Gastroesophageal sphincter (tissue), 4 donors: ENCODE measurements at places on chromosomes 5 and 9.

- H3K4me3 ChIP-seq: no peak overlapping the region
- peak; percentile 25 for ATAC-seq
- no peak overlapping the region for H3K27ac ChIP-seq
- no peaks in the 10 kb centered on the region for H3K4me1 ChIP-seq
- H3K36me3 ChIP-seq: no peaks in the 10 kb centered on the region
Measured at GRCh38 chr9:98217255-98217654, 24.8 kb upstream of the CORO2A start.

GRCh38 chr5:132458226-132458560 is 32.4 kb downstream of the IRF1 start:
- ATAC-seq: no peak
- peaks cover 57% of the 10 kb centered on the region for H3K36me3 ChIP-seq
- H3K27ac ChIP-seq: no peak overlapping the region
- H3K27me3 ChIP-seq: no peaks in the 10 kb centered on the region

DNA sequence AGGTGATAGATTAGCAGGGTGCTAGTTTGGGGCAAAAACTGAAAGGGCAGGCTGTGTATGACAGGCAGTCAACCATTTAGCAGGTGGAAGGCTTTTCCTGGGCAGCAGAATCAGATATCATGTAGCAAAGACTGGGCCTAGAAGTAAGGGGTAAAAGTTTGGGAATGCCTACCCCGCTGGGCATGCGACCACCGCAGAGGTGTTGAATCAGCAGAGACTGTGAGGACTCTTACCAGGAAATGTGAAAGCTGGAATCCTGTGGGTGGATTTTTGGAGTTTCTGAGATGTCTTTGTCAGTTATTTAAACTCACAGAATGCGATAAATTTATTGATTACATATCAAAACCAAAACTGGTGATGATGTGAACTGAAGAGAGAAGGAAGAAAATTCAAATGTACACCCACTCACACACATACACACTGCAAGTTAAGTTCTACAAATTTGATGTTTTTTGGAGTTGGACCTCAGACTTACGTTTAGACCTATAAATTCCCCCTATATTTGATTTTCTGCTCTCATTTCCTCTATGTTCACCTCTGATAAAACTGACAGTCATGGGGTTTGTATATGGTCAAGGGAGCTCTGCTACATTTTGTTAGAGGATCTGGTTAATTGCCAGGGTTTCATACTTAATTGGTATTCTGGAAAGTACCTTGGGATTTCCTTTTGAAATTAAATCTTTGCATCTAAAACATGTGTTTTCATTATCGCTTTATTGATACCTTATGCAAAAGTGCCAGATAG is 333.6 kb downstream of the CSNK1G3 start:
- no peak overlapping the region for H3K27ac ChIP-seq
- ATAC-seq: no peak
- no peaks in the 10 kb centered on the region for H3K4me1 ChIP-seq
- no peaks in the 10 kb centered on the region for H3K36me3 ChIP-seq

DNA sequence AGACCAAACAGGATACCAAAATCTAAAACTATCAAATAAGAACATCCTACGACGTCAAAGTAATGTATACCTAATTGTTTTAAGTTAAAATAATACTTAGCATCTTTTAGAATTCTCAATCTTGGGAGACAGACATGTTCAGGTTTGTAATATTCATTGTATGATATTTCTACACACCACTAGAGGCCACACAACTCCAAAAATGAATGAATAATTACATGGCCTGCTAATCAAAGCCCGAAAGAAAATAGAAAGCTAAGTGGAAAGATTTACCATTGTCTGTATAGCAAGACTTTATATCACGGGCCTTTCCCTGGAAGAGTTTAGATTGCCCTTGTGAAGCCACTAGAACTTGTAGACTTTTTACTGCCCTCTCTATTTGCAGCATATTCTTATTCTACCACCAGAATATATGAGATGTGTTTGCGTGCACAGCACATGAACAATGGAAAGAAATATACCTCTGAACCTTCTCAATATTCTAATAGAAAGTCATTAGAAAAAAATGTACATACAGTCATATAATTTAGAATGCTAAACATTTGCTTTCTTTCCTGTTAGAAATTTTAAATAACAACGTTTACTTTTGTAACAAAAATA is 380.1 kb upstream of the NUDT12 start:
- no peaks in the 10 kb centered on the region for H3K4me1 ChIP-seq
- H3K4me3 ChIP-seq: no peak overlapping the region
- no peaks in the 10 kb centered on the region for H3K27me3 ChIP-seq
- H3K27ac ChIP-seq: no peak overlapping the region
- H3K36me3 ChIP-seq: no peaks in the 10 kb centered on the region

GRCh38 chr9:110142253-110142652 is 65.7 kb downstream of the C9orf152 start:
- peaks cover 2% of the 10 kb centered on the region for H3K36me3 ChIP-seq
- peak overlapping the region; percentile 52 for H3K27ac ChIP-seq
- ATAC-seq: no peak
- peaks cover 12% of the 10 kb centered on the region for H3K4me1 ChIP-seq
- H3K4me3 ChIP-seq: no peak overlapping the region
- H3K27me3 ChIP-seq: no peaks in the 10 kb centered on the region

GRCh38 chr5:104096451-104096850 is 533.9 kb upstream of the NUDT12 start:
- no peak overlapping the region for H3K4me3 ChIP-seq
- no peaks in the 10 kb centered on the region for H3K27me3 ChIP-seq
- no peak overlapping the region for H3K27ac ChIP-seq
- no peak for ATAC-seq
- no peaks in the 10 kb centered on the region for H3K4me1 ChIP-seq

- H3K36me3 ChIP-seq: no peaks in the 10 kb centered on the region
- H3K27me3 ChIP-seq: no peaks in the 10 kb centered on the region
Measured at GRCh38 chr5:161600156-161600555, 53.6 kb upstream of the GABRB2 start.

- H3K4me3 ChIP-seq: no peak overlapping the region
- no peak for ATAC-seq
- no peaks in the 10 kb centered on the region for H3K36me3 ChIP-seq
- H3K4me1 ChIP-seq: no peaks in the 10 kb centered on the region
- no peaks in the 10 kb centered on the region for H3K27me3 ChIP-seq
- H3K27ac ChIP-seq: no peak overlapping the region
Measured at GRCh38 chr9:95494022-95494415, 22.8 kb downstream of the PTCH1 start.

DNA sequence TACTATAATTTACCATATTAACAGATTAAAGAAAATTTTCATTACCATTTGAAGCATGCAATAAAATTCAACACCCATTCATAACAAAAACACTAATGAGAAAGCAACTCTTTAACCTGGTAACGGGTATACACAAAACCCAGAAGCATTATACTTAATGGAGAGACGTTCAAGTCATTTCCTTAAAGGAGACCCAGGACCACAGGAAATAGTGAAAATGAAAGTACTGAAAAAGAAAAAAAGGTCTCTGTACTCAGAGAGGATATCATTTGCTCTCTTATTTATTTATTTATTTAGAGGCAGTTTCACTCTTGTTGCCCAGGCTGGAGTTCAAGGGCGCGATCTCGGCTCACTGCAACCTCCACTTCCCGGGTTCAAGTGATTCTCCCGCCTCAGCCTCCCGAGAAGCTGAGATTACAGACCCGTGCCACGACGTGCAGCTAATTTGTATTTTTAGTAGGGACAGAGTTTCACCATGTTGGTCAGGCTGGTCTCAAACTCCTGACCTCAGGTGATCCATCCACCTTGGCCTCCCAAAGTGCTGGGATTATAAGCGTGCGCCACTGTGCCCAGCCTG is 61.6 kb downstream of the SETX start:
- H3K36me3 ChIP-seq: peaks cover 79% of the 10 kb centered on the region
- H3K4me3 ChIP-seq: no peak overlapping the region
- no peak for ATAC-seq
- H3K4me1 ChIP-seq: no peaks in the 10 kb centered on the region
- no peak overlapping the region for H3K27ac ChIP-seq
- no peaks in the 10 kb centered on the region for H3K27me3 ChIP-seq
